ENCODE measurements at places on chromosomes 12 and 14. TPM values are rescaled to one million over a fixed set of nuclear protein-coding genes. Genes with fewer than 3 reads are reported as not detected.

RILPL2 gene
- 3.1 TPM for total RNA-seq

CLEC1A gene
- not detected for total RNA-seq

SRRM4 gene
- total RNA-seq, result not detected

CCDC197 gene
- not detected for total RNA-seq

GPR162 gene
- 11.8 TPM for total RNA-seq

RIPK3 gene
- total RNA-seq, result 0.33 TPM

IAPP gene
- total RNA-seq, result not detected

ZC2HC1C gene
- total RNA-seq, result 1.5 TPM

CRIP1 gene
- 3.0 TPM for total RNA-seq

KLRC2 gene
- not detected for total RNA-seq

OR6C1 gene
- not detected for total RNA-seq

KRT79 gene
- not detected for total RNA-seq

TEX52 gene
- total RNA-seq, result not detected

TSHR gene
- total RNA-seq, result not detected

MYF6 gene
- total RNA-seq, result under 0.01 TPM

DCP1B gene
- 11.3 TPM for total RNA-seq

TAS2R30 gene
- 4.0 TPM for total RNA-seq

PTPRO gene
- total RNA-seq, result 0.33 TPM

CLEC4D gene
- total RNA-seq, result not detected

DLGAP5 gene
- 8.1 TPM for total RNA-seq

GTF2H3 gene
- 39.3 TPM for total RNA-seq

TMCC3 gene
- total RNA-seq, result 0.33 TPM

RASAL1 gene
- total RNA-seq, result not detected

RHEBL1 gene
- 0.33 TPM for total RNA-seq

OAS2 gene
- 2.3 TPM for total RNA-seq

AQP5 gene
- under 0.01 TPM for total RNA-seq

SMOC1 gene
- not detected for total RNA-seq

ITGA7 gene
- 130 TPM for total RNA-seq

MYG1 gene
- total RNA-seq, result 52.0 TPM

IFT43 gene
- 35.2 TPM for total RNA-seq

TRPV4 gene
- 0.51 TPM for total RNA-seq

MANSC4 gene
- 0.17 TPM for total RNA-seq

GPRC5D gene
- not detected for total RNA-seq

HOXC6 gene
- 0.17 TPM for total RNA-seq

RAB15 gene
- 3.6 TPM for total RNA-seq

STXBP6 gene
- 4.5 TPM for total RNA-seq

CLEC7A gene
- not detected for total RNA-seq

BEGAIN gene
- total RNA-seq, result under 0.01 TPM

CLEC14A gene
- 2.6 TPM for total RNA-seq

RFX4 gene
- not detected for total RNA-seq

TMPRSS12 gene
- total RNA-seq, result not detected

FAIM2 gene
- total RNA-seq, result 3.6 TPM

FOXN4 gene
- total RNA-seq, result not detected

RNU4-1 gene
- total RNA-seq, result under 0.01 TPM

OAS3 gene
- 2.6 TPM for total RNA-seq

AKAP6 gene
- total RNA-seq, result 10.9 TPM

B4GALNT3 gene
- not detected for total RNA-seq

HPD gene
- 0.26 TPM for total RNA-seq

SENP1 gene
- total RNA-seq, result 12.8 TPM

PLA2G1B gene
- total RNA-seq, result not detected

SLC17A8 gene
- not detected for total RNA-seq

All from fibroblast of lung (primary cell).